ENCODE measurements at places on chromosomes 12 and 14. TPM values are rescaled to one million over a fixed set of nuclear protein-coding genes. Genes with fewer than 3 reads are reported as not detected.

Gene APOLD1
- 2.8 TPM for total RNA-seq

Gene TAS2R8
- total RNA-seq, result not detected

Gene HHIPL1
- total RNA-seq, result 0.05 TPM

Gene SLC17A8
- total RNA-seq, result not detected

GRCh38 chr12:54740882-54741281 lies 92.7 kb upstream of the DCD start:
- H3K4me3 ChIP-seq, result no peak overlapping the region
- peaks cover 23% of the 10 kb centered on the region for H3K4me1 ChIP-seq
- H3K27me3 ChIP-seq, result no peaks in the 10 kb centered on the region
- peak overlapping the region; percentile 77 for H3K27ac ChIP-seq

DNA sequence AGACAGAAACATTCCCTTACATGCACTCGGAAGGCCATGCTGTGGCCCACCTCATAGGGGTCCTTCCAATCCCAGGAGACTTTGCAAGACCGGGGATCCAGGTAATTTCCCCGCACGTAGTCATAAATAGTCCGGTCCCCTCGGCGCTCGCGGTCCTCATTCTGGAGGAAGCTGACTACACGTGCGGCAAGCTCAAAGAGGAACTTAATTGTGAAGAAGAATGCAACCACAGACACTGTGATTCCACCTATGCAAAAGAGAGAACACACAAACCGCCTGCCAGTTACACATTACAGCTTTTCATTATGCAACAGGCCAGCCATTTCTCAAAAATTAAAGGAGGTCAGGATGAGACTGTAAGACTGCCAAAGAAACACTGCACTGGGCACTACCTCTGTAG lies 28.4 kb downstream of the AREL1 start:
- H3K4me3 ChIP-seq, result no peak overlapping the region
- no peak for DNase-seq
- H3K27ac ChIP-seq, result no peak overlapping the region
- H3K36me3 ChIP-seq, result peaks cover 65% of the 10 kb centered on the region
- peaks cover 9% of the 10 kb centered on the region for H3K4me1 ChIP-seq

- no peaks in the 10 kb centered on the region for H3K36me3 ChIP-seq
- DNase-seq, result no peak
- H3K27me3 ChIP-seq, result peaks cover 2% of the 10 kb centered on the region
- no peak overlapping the region for H3K4me3 ChIP-seq
- H3K27ac ChIP-seq, result no peak overlapping the region
Measured at GRCh38 chr12:119177724-119178380, 879 bp upstream of the HSPB8 start.

GRCh38 chr12:112382866-112383265 lies 635 bp upstream of the HECTD4 start:
- peaks cover 6% of the 10 kb centered on the region for H3K4me1 ChIP-seq
- H3K27ac ChIP-seq, result peak overlapping the region; percentile 58
- H3K4me3 ChIP-seq, result peak overlapping the region; percentile 62
- H3K36me3 ChIP-seq, result no peaks in the 10 kb centered on the region
- no peaks in the 10 kb centered on the region for H3K27me3 ChIP-seq
- DNase-seq, result no peak

DNA sequence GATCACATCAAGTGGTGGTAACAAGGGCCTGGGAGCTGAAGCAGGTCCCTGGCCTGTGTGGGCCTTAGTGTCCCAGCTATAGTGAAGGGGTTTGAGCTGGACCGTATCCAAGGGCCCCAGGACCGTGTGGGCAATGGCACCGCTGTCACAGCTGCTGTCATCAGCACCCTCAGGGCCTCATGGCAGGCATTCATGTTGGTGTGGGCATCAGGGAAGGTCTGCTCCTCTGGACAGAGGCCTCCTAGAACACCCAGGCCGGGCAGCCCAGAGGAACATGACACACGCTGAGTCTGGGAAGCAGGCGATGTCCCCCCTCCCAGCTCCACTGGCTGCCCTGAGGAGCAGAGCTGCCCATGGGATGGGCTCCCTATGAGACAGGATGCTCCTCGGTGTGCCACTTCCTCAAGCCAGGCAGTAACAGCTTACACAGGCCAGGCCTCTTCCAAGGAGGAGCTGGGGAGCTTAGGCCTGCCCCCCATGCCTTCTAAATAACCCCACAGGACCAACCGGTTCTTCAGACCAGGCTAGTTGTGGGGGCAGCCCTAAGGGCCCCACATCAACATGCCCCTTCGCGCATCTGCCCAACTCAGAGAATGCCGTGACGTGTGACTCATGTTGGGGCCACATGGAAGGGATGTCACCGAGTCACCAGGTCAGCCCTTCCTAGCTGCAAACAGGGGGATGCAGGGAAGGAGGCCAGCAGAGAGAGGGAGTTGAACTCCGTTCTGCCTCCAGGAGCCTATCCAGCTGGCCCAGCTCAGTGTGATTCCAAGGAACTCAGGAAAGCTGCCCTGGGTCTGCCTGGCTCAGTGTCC lies 80.4 kb downstream of the PITPNM2 start:
- no peak overlapping the region for H3K27ac ChIP-seq
- H3K36me3 ChIP-seq, result no peaks in the 10 kb centered on the region
- H3K4me1 ChIP-seq, result peaks cover 37% of the 10 kb centered on the region

GRCh38 chr12:119589097-119589496 lies 4.5 kb upstream of the TMEM233 start:
- H3K27ac ChIP-seq, result no peak overlapping the region
- DNase-seq, result no peak
- no peaks in the 10 kb centered on the region for H3K4me1 ChIP-seq
- peaks cover 2% of the 10 kb centered on the region for H3K27me3 ChIP-seq

GRCh38 chr12:118685983-118686607 lies 295.2 kb upstream of the SRRM4 start:
- no peaks in the 10 kb centered on the region for H3K4me1 ChIP-seq
- no peak overlapping the region for H3K4me3 ChIP-seq
- H3K36me3 ChIP-seq, result no peaks in the 10 kb centered on the region
- no peak for DNase-seq
- H3K27me3 ChIP-seq, result no peaks in the 10 kb centered on the region

DNA sequence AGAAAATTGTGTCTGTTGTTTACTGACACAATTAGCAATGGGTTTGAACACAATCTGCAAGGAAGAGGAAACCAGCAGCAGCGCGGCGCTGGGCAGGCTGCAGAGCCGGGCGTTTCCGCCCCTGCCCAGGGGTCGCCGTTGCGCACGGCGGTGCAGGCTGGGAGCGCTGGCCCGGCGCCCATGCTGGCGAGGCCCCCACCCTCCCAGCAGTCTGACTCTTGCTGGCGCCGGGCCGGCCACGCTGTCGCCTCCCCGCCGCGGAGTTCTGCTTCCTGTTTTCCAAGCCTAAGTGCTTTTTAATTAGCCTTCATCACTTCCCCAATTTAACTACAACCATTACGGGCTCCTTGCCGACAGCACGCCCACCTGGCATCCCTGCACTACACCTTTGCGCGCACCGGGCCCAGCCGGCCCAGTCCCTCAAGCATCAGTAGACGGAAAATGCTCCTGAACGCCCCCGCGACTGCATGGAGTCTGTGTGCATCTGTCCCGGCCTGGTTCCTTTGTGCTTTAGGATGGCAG lies 212.1 kb downstream of the GXYLT1 start:
- no peaks in the 10 kb centered on the region for H3K36me3 ChIP-seq
- no peaks in the 10 kb centered on the region for H3K27me3 ChIP-seq
- peak; percentile 6 for DNase-seq

GRCh38 chr12:5022465-5023061 lies 21.1 kb upstream of the KCNA5 start:
- H3K4me1 ChIP-seq, result no peaks in the 10 kb centered on the region
- no peaks in the 10 kb centered on the region for H3K27me3 ChIP-seq
- no peak overlapping the region for H3K4me3 ChIP-seq

All from T-cell (primary cell).